ENCODE measurements at places on chromosomes 5 and 9.

DNA sequence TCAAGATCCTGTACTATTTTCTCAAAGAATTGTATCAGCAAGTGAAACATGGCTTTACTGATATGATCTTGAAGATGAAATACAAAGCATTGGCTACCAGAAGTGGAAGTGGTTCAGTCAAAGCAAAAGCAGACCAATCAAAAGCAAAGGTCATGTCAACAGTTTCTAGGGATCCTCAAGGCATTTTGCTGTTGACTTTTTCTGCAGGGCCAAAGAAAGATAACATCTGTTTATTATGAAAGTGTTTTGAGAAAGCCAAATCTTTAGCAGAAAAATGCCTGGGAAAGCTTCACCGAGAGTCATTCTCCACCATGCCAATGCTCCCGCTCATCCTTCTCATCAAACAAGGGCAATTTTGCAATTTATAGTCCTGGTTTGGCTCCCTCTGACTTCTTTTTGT lies 90.3 kb upstream of the ACO1 start:
- H3K27me3 ChIP-seq: peaks cover 15% of the 10 kb centered on the region
- H3K36me3 ChIP-seq: no peaks in the 10 kb centered on the region
- H3K4me3 ChIP-seq: no peak overlapping the region
- no peak overlapping the region for H3K27ac ChIP-seq
- no peak for DNase-seq

- no peaks in the 10 kb centered on the region for H3K36me3 ChIP-seq
- no peak overlapping the region for H3K4me3 ChIP-seq
- no peaks in the 10 kb centered on the region for H3K4me1 ChIP-seq
- H3K27ac ChIP-seq: no peak overlapping the region
Observed at GRCh38 chr9:74414325-74414724, 82.8 kb upstream of the RORB start.

- peaks cover 2% of the 10 kb centered on the region for H3K36me3 ChIP-seq
- H3K27ac ChIP-seq: no peak overlapping the region
- no peak for DNase-seq
- H3K4me1 ChIP-seq: no peaks in the 10 kb centered on the region
Observed at GRCh38 chr9:107945493-107945892, 455.9 kb upstream of the KLF4 start.

DNA sequence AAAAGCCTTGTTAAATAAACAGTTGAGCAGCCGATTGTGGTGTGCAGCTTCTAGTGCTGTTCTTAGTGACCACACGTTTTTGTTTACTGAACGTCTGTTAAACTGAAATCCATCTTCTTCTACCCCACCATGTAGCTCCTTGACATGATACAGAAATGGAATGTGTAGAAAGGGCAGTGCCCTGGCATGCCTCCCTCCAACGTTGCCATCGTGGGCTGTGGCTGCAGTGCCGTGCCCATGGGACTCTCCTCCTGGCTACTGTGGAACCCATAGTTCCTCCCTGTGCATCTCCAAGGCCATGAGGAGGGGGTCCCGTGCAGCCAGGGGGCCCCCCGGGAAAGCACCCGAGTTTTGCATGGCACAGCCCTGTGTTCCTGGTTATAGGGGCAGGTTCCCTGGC lies 23.3 kb upstream of the TGFBI start:
- peaks cover 3% of the 10 kb centered on the region for H3K27me3 ChIP-seq
- DNase-seq: no peak
- H3K4me1 ChIP-seq: no peaks in the 10 kb centered on the region
- H3K36me3 ChIP-seq: no peaks in the 10 kb centered on the region
- H3K4me3 ChIP-seq: no peak overlapping the region
- H3K27ac ChIP-seq: no peak overlapping the region

DNA sequence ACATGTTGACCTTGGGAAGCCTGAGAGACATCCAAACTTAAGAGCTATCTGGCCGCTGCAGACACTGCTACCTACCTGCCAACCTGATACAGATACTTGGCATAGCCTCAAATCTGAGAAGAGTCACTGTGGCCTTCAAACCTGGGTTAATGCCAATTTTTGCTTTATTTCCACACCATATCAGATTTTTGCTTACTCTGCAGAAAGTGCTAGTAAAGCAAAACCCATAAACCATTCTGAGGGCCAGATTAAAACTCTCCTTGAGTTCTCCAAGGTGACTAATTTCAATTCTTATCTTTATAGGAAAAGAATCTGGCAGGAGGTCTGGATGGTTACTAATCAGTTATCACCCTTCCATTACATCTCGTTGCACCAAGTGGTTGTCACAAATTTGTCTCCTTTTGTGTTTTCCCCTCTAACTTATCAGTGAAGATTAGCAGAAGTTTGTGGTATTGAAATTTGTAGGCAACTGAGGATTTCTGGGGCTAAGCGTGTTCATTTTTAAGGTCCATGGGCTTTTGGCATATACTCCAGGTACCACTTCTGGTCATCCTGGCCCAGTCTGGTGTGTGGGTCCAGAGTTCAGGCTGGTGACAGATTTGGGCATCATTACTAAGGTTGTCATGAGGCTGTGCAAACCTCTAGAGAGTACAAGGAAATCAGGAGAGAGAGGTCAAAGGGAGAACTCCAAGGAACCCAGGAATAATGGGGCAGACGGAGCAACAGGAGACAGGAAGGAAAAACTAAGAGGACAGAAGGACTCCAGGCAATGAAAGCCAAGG lies 177.9 kb downstream of the TSSK1B start:
- H3K27me3 ChIP-seq: no peaks in the 10 kb centered on the region
- no peak overlapping the region for H3K27ac ChIP-seq
- H3K4me1 ChIP-seq: no peaks in the 10 kb centered on the region
- no peak for DNase-seq

DNA sequence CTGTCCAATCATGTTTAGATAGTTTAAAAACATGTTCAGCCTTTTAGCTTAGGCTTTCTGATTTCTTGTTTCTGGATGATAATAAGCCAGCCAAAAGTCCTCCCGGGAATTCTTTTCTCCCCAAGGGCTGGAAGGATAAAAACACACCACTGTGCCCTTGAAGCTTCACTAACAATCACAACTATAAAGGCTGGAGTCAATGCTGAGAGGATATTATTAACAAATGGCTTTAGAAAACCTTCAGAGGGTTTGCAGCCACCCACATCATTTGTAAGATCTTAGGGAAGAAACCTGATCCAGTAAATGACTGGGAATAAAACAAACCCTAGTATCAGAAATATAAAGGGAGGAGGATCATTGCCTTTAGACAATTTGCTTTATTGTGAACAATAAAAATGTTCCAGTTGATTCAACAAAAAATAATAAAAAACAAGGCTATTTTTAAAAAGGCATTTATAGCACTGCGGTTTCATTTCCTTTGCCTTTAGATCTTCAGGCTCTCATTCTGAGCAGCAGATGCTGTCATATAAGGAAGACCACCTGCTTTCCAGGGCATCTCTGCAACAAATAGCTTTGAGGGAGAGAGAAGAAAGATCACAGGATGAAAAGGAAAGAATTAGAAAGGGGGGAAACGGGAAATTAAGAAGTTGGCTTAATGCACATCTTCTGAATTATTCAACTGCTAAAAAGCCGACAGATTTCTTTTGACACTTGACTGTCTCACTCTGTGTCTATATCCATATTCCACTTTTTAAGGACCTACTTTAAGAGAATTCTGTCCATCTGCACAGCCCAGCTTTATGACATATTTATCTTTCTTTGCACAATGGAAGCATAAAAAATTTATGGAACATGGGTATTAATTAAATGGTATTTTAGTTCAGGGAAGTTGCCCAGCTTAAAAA lies 277.2 kb upstream of the SLC24A2 start:
- H3K27me3 ChIP-seq: no peaks in the 10 kb centered on the region
- H3K36me3 ChIP-seq: no peaks in the 10 kb centered on the region
- H3K4me3 ChIP-seq: no peak overlapping the region
- no peak for DNase-seq
